Nucleus accumbens (tissue), 56 donors: ENCODE measurements at places on chromosomes 6 and 20.

DNA sequence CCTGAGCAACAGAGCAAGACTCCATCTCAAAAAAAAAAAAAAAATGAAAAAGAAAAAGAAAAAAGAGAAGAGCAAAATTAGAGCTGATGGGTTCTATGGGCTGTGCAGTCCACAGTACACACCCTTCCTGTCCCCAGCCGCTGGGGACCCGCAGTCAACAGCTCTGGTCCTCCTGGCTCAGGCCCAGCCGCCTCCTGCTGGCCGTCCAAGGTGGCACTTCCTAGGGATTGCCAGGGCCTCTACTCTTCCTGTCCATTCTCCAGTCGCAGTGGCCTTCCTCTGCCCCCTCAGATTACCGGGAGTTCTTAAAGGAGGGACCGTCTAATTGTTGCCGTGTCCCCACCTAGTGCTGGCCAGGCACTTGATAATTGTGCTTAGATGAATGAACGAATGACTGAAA is 41.7 kb downstream of the TMEM242 start:
- DNase-seq, result no peak

GRCh38 chr6:168330403-168330802 is 10.8 kb upstream of the DACT2 start:
- no peak for DNase-seq

DNA sequence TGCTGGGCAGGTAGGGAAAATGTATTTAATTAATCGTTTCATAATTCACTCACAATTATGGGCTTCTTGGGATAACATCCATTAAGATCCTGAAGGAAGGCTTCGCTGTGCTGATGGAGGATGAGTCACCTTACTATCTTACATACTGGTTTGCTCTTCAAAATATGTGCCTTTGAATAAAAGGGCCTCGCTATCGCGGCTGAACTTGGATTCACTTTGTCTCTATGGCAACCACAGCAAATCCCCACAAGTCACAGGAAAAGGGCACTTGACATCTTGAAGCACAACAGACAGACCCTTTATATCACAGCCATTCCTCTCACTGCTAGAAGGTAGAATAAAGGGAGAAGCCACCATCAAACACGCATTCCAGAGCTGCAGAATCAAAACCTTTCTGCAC is 141.3 kb upstream of the MYLIP start:
- DNase-seq, result no peak

- no peak for DNase-seq
Observed at GRCh38 chr20:33985280-33985679, 8.4 kb upstream of the RALY start.

DNA sequence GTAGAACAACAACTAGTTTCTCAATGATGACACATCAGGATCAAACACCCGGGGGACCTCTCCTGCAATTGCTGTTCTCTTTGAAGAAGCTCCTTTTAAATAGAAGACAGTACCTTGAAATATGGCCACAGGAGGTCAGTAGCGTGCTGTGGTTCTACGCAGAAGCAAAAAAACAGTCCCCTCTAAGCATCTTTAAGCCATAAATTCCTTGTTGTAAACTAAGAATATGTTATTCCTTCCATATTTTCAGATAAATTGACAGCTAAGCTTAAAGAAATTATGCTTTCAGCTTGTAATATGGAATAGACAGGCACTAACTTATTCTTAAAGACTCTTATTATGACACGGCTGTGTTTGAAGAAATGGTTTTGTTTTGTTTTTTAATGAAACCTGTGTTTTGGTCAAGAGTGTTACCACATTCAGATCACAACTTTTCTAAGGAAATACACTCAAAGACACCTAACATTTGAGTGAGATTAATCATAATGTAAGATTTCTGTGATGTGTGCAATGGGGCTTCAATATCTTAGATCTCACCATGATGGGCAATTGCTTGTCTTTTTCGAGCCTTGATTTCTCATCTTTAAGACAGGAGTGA is 49.7 kb upstream of the IL20RA start:
- no peak for DNase-seq

DNA sequence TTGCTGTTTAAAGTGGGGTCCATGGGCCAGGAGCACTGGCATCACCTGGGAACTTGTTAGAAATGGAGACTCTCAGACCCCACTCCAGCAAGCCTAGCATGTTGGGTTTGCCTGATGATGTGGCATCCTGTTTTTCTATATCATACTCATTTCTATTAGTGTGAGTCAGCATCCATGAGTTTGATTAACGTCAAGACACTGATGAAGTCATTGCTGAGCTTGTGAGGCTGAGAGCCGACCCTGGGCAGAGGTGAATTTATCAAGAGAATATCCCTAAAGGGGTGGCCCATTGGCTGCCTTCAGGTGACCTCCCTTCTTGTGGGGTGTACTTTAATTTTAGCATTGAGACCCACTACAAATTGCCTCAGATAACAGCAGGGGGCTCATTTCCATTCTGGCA is 43.4 kb upstream of the RNF144B start:
- DNase-seq, result no peak

DNA sequence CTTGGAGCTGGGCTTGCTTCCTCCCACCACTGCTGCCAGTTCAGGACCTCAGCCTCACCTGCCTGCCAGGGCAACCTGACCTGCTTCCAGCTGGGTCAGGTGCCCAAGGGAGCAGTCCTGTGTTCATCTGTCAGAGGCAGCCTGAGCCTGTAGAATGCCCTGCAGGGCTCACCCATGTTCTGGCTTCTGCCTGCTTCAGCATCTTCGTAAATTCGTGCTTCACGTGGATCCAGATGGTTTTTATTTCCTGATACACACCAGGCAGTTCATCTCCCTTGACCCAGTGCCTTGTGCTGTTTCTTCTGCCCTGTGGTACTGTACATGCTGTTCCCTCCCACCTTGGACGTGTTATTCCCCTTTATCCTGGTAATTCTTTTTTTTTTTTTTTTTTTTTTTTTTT is 50.2 kb downstream of the ARID1B start:
- DNase-seq, result no peak

GRCh38 chr6:143586557-143586956 is 75.0 kb upstream of the FUCA2 start:
- DNase-seq, result no peak

GRCh38 chr6:156840136-156840535 is 63.0 kb downstream of the ARID1B start:
- no peak for DNase-seq

- no peak for DNase-seq
Observed at GRCh38 chr6:134954272-134955000, 4.5 kb upstream of the ALDH8A1 start.

- no peak for DNase-seq
Observed at GRCh38 chr20:54340667-54341081, 132.8 kb downstream of the PFDN4 start.

GRCh38 chr20:14991023-14991422 is 653.6 kb upstream of the FLRT3 start:
- DNase-seq, result no peak

GRCh38 chr6:139290787-139291311 is 949 bp downstream of the TXLNB start:
- no peak for DNase-seq

- no peak for DNase-seq
Observed at GRCh38 chr6:42113936-42114636, 28.3 kb downstream of the C6orf132 start.

DNA sequence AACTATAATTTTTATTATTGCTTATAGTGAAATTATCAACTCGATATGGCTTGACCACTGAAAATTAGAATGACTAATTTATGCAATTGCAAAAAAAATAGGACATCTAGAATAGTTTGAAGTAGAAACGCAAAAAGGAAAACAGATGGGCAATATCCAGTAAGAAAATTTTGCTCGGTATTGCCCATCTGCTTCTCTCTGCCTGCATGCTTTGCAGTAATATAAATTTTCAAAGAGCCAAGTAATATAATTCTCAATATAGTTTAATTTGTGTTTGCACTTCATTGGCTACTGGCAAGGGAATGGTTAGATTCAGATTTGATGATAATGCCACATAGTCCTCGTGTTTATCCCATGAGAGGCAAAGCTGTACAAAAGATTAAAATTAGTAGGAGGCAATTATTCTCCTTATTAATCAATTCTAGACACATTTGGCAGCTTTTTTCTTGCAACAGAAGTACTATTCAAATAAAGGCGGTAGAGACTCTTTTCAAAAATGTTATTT is 27.3 kb upstream of the LAMA2 start:
- DNase-seq, result no peak

DNA sequence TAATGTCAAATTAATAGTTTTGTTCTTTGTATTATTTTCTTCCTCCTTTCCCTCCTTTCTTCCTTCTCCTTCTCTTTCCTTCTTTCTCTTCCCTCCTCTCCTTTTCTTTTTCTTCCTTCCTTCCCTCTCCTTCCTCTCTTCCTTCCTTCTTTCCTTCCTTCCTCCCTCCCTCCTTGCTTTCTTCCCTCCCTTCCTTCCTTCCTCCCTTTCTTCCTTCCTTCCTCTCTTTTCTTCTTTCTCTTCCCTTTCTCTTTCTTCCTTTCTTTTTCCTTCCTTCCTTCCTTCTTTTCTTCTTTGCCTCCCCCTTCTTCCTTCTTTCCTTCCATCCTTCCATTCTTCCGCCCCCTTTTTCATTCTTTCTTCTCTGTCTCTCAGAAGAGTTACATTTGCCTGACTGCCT is 518.2 kb upstream of the ID4 start:
- DNase-seq, result no peak

DNA sequence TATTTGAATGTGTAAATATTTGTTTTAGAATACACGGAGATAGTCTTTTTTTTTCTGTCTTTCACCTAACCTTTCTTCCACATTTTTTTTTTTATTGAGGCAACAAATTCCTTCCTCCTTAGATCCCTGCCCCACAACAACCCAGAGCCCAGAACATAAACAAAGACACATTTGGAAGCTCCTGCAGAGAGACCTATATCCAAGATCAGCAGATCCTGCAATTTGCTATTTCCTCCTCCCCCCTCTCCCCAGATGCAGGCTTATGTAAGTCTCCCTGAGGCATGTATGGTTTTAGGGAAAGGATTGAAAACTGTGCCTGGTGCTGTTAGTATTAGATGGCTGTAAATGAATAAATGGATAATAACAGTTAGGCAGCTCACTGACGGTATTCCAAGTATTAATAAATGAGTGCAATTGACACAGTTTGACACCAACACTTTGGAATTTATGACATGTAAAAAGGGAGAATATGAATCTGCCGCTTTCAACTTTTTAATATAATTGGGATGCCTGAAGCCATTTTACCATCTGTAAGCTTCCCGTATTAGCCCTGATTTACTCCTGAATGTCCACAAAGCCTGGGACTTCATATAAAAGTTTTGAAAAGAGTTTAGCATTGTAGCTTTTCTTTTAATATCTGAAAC is 608.3 kb upstream of the CITED2 start:
- DNase-seq, result no peak

DNA sequence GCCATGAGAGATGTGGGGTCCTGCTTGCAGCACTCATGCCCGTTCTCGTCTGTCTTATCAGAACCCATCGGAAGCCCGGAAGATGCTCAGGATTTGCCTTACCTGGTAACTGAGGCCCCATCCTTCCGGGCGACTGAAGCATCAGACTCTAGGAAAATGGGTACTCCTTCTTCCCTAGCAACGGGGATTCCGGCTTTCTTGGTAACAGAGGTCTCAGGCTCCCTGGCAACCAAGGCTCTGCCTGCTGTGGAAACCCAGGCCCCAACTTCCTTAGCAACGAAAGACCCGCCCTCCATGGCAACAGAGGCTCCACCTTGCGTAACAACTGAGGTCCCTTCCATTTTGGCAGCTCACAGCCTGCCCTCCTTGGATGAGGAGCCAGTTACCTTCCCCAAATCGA is 8.3 kb downstream of the PI16 start:
- DNase-seq, result peak; percentile 56

DNA sequence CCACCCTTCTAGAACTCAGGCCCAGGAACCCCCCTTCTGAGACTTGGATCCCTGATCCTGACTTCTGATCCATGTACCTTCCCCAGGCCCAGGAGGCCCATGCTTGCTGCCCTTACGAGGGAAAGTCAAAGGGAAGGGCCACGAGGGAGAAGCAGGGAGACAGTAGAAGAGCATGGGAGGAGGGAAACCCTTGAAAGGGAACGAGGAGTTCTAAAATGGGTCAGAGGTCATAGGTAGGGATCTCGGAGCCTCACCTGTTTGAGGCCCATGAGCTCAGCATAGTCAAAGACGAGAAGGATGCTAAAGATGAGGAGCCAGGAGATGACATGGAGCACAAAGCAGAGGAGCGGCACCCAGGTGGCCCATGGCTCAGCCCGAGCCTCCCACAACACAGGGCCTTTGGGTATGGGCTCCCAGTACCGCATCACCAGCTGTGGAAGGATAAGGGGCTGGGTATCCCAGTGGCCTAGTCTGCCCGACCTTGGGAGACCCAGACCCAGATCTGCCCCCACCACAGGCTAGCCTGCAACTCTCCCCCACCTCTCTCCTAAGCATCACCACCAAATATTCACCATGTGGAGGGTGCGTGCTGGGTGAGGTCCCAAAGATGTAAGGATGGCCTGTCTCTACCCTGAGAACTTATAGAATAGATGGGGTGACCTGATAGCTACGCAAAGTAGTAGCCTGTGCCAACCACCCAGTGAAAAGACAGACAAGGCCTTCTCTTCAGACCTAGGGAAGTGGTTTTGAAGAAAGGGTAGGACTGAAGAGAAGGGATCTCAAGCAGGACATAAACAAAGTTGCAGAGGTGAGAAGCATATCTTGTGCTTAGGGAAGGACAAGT is 1.5 kb downstream of the NRM start:
- no peak for DNase-seq
